Right lung (tissue), 10 donors: ENCODE measurements at places on chromosomes 13 and 19.

- DNase-seq, result no peak
These were observed 20.7 kb upstream of the NWD1 start for GRCh38 chr19:16698914-16699313.

DNA sequence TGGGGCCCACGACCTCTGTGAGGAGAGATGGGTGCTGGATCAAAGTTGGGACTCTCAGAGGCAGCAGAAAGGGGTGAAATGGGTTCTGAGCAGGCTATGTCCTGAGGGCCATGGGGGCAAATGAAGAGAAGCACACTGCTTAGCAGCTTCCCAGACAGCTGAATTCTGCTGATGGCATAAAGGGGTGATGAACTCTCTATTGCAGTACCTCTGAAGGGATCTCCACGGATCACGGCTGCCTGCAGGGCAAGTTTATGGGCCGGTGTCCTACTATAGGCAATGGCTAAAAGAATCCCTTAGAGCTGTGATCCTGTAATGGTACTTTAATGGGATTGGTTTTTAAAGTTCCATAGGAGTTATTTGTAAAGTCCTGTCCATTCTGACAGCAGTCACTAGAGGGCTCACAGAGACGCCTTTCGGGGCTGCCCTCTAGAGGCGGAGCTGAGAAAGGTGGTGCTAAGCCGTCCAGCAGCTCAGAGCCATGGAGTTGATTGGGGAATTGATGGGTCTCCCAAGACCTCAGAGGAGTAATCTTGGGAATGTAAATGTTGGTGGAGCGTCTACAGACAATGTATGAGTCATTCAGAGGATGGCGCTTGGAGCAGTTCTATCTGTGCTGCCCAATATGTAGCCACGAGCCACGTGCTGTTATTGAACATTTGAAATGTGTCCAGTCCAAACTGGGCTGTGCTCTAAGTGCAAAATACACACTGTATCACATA, 287.3 kb downstream of the COG6 start:
- no peak for DNase-seq

DNA sequence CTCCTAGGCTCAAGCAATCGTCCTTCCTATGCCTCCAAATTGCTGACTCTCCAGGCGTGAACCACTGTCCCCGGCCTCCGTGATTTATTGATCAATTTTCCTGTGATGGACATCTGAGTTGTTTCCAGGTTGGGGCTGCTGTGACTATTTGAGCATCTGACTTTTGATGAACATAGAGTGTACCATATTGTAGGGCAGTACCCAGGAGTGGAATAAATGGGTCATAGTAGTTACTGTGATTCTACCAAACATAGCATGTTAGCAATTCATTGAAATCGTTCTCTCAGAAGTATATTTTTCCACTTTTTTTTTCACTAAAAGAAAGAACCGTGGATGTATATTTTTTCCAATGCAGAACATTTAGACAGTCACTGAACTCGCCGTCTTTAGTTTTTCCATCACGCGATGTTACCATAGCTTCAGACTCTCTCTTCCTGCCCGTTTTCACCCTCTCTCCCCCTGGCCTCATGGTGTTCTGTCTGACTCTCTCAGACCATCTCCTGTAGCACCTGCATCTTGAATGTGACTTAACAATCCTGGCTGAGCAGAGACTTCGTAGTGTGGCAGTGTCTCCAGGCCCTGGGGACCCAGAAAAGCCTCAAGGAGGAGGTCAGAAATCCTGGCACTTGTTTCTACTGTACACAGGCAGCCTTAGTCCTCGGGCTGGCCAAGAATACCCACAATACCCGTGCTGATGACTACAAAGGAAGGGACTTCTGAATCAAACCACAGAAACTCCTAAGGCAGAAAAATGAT, 3.2 kb upstream of the RASGRP4 start:
- no peak for DNase-seq

DNA sequence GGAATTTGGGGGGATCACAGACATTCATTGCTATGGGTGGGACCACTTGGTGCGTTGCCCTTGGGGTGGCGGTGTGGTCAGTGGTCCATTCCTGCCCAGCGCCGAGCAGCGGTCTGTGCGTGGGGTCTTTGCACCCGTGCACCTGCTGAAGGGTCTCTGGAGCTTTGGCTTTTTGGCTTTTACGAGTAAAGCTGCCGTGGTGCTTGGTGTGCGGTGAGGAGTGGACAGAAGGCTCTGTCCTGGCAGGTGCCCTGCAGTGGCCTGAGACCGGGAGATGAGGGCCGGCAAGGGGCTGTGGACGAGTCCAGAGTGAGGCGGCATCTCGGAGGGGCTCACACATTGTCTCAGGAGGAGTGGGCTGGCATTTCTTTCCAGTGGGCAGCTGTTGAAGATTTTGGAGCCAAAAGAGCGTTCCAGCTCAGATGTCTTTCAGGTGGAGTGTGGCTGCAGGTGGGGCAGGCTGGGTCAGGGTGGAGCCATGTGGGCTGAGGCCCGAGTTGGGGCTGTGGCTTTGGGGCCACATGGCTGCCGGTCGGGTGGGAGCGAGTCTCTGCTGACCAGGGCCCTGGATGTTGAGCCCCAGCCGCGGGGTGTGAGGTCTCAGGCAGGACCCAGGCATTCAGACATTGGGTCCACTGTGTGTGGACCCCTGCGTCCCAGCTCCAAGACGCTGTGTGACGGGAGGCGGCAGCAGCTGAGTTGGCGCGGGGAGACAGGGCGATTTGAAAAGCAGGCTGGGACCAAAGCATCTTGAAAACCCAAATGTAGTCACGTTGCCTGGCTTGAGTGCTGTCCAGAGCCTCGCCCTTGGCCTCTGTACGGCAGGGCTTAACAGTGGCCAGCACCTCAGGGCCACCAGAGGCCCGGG, 11.7 kb downstream of the GNA11 start:
- DNase-seq, result no peak

- no peak for DNase-seq
These were observed 1.2 kb downstream of the MAP1S start for GRCh38 chr19:17720440-17720839.

- DNase-seq, result no peak
These were observed 65.3 kb downstream of the GPR12 start for GRCh38 chr13:26695360-26695705.

DNA sequence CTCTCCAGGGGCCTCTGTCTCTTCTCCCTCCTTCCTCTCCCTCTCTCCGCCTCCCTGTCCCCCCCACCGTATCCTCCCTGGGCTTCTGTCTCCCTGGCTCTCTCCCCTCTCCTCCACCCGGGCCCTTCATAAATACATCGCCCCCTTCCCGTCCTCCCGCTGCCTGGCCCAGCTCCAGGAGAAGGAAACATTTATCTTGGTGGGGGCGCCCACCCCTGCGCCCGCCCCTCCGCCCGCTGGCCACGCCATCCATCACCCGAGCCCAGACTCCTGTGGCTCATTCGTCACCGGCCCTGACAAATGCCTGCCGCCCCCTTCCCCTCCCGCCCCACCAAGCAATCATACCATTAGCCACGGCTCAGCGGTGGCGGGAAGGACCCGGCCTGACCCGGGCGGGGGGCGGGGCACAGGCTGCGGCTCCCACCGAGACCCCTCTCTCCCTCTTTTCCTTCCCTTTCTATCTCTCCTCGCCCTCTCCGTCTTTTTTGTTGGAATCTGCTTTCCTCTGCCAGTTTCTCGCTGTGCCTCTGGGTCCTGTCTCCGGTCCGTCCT, 2.6 kb upstream of the MEIS3 start:
- no peak for DNase-seq

DNA sequence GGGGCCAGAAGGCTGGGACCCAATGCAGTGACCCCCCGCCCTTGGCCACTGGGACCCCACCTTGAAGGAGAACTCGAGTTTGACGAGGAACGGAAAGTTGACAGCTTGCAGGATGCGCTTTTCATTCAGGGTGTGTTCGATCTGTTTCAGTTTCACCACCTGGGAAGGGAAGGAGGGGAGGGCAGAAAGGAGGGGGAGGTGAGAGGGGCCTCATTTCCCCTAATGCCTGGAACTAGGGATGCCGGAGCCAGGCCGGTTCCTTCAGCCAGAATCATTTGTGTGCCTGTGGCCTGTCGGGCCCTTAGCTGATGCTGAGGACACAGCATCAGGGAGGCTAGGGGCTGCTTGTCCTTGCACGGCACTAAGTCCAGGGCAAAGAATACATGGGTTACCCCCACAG, 12.2 kb upstream of the SAMD1 start:
- no peak for DNase-seq

DNA sequence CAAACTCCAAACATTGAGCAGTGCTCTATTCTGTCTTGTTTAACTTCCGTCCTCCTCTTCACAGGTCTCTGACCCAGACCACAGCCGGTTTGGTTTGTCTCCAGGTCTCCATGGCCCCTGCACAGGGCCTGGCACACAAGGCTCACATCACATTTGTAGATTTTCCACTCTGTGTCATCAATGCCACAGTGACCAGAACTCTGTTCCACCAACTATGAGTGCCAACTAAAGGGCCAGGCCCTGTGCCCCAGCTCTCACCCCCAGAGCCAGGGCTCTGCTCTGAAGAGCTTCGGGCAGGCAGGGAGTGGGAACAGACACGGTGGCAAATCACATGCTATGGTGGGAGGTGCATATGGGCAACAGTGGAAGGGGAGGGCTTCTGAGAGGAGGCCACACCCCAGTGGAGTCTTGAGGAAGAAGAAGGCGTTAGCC, 16.0 kb downstream of the SMG9 start:
- no peak for DNase-seq

GRCh38 chr13:32316501-32316900, 1.2 kb downstream of the BRCA2 start:
- no peak for DNase-seq

DNA sequence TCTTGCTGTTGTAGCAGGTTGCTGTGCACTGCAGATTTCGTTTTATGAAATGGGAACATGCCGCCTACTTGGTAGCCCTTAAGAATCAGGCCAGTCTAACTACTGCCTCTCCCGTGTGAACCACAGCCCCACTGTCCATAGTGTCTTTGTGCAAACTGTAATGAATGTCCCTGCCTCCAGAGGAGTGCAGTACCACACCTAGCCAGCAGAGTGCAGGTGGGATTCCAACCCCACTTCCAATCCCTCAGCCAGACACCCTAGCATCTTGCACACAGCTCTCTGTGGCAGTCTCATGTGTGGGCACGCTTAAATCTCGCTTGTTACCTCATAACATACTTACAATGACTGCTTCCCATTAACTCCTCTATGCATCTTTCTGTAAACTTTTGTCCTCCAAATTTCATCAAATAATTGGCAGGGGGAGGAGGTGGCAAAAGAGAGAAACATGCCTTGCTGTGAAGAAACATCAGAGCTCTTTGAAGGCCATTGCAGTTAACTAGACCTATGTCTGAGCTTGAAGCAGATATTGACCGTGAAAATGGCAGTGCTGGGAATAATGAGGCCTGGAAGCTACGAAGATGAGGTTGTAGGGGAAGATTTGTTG, 47.2 kb downstream of the ZAR1L start:
- DNase-seq, result no peak

GRCh38 chr19:34540811-34541557, 59.4 kb downstream of the WTIP start:
- DNase-seq, result no peak

DNA sequence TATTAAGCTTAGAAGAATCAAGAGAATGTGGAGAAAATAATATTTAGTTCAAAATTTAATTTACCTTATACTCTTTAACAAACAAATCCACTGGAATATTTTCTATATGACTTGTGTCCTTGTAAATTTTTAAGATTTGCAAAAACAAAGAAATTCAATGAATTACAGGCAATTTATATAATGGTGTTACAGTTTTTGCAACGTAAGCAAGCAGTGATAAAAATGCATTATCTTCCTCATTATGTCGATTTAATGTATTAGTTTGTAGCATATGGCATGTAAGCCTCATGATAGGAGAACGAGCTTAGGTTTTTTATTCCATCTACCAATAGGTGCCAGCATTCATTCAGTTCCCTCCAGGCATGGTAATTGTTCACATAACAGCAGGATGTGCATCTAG, 100.0 kb upstream of the PCDH9 start:
- no peak for DNase-seq

GRCh38 chr13:49833402-49833801, 40.9 kb upstream of the KPNA3 start:
- DNase-seq, result no peak

DNA sequence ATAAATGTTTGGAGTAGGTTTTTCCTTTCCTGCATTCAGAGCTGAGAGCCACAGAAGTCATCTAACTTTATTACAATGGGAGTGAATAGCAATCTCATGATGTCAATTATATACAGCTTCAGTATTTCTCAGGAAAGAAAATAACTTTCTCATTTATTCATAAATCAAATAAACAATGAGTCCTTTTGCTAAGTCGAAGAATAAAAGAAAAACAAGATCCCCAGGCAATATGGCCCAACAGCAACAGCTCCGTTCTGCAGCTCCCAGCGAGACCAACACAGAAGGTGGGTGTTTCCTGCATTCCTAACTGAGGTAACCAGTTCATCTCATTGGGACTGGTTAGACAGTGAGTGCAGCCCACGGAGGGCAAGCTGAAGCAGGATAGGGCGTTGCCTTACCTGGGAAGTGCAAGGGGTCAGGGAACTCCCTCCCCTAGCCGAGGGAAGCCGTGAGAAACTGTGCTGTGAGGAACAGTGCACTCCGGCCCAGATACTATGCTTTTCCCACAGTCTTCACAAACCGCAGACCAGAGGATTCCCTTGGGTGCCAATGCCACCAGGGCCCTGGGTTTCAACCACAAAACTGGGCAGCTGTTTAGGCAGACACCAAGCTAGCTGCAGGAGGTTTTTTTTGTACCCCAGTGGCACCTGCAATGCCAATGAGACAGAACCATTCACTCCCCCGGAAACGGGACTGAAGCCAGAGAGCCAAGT, 128.2 kb downstream of the SLITRK1 start:
- no peak for DNase-seq

DNA sequence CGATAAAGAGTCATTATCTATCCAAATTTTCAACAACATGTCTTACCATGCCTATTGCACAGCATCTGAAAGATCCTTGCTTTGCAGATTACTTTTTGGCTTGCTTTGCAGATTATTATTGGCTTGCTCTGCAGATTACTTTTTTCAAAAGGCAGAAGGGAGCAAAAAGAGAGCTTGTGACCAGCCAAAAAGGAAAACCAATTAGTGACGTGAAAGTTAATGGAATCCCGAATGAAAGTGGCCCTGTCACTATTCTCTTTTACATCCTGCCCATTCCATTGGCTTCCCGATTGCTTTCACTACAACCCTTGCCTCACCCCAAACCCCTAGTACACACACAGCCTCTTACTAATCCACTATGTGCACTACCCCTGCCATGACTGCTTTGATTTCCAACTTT, 81.3 kb downstream of the LHFPL6 start:
- no peak for DNase-seq

DNA sequence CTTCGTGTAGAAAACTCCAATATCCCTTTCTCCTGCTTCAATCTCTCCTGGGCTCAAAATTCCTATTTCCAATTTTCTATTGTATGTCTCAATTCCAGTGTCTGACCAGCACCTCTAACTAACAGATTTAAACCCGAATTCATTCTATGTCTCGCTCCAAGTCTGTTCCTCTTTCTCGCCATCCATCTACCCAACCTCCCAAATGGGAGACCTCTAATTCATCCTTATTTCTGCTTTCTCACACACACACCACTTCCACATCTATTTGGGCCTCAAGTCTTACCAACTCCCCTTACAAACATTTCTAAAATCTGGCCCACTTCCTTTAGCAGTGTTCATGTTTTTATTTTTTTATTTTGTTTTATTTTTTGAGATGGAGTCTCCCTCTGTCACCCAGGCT, 53.3 kb downstream of the MBD3L2B start:
- DNase-seq, result no peak
